ENCODE measurements at places on chromosomes 4 and X.
A peak's percentile ranks its signal among the peaks of the same experiment; 100 is the strongest.

- DNase-seq = no peak
These were observed 9.4 kb upstream of the ADD1 start for GRCh38 chr4:2834001-2834921.

DNA sequence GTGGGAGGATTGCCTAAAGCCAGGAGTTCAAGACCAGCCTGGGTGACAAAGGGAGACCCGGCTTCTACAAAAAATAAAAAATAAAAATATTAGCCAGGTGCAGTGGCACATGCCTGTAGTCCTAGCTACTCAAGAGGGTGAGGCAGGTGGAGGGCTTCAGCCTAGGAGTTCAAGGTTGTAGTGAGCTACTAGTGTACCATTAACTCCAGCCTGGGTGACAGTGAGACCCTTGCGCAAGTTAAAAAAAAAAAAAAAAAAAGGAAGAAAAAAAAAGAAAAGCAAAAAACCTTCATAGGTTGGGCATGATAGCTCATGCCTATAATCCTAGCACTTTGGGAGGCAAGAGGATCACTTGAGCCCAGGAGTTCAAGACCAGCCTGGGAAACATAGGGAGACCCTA is 5.8 kb downstream of the SCLT1 start:
- DNase-seq = no peak

DNA sequence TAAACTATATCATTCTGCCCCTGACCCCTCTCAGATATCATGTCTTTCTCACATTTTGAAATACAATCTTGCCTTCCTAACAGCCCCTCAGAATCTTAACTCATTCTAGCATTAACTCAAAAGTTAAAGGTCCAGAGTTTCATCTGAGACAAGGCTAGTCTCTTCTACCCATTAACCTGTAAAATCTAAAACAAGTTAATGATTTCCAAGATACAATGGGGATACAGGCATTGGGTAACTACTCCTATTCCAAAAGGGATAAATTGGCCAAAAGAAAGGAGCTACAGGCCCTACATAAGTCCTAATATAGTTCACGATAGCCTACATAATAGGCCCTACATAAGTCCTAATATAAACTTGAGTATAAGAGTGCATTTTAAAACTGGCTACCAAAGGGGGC is 18.9 kb downstream of the ADH6 start:
- DNase-seq = no peak

GRCh38 chr4:82886147-82886942 is 4.6 kb downstream of the SEC31A start:
- no peak for DNase-seq

GRCh38 chrX:83008415-83008814 is 499.7 kb upstream of the POU3F4 start:
- DNase-seq = no peak

GRCh38 chrX:38805432-38806389 is 4.5 kb downstream of the MID1IP1 start:
- no peak for DNase-seq

GRCh38 chrX:2261831-2262667 is 238.7 kb downstream of the DHRSX start:
- DNase-seq = no peak

DNA sequence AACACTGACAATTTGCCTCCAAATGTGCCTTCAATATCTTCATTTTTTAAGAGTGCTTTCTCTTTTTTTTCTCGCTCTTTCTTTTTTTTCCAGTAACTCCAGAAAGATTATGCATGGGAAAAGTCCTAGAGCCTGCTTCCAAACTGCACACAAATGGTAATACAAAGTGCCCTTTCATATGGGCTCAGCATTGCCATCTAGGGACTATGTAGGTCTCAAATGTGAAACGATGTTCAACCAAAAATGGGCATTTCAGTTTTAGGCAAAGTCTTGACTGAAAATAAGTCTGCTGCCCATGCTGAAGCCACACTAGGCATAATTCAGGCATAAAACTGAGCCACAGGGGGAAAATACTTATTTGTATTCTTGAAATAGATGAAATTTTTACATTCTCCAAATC is 65.6 kb downstream of the SYNPO2 start:
- no peak for DNase-seq

DNA sequence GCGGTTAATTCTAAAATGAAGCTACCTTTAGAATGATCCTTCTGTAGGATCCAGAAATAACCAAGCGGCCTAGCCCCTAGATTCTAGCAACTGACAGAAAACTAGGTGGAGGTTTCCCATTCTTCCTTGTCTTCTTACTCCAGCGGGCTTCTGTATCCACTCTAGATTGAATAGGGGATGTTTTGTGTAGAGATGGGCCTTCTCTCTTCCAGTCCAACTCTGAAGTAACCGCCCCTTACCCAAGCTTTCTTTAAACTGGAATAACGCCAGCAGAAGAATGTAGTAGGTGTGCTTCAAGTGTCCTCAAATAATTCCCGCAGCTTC is 386 bp upstream of the TMEM184C start:
- no peak for DNase-seq

- no peak for DNase-seq
These were observed 274.7 kb downstream of the GLUD2 start for GRCh38 chrX:121322159-121322558.

GRCh38 chr4:111632641-111633151 is 512.6 kb upstream of the FAM241A start:
- DNase-seq = peak; percentile 28

- no peak for DNase-seq
These were observed 28.6 kb downstream of the AMER1 start for GRCh38 chrX:64176876-64177275.

DNA sequence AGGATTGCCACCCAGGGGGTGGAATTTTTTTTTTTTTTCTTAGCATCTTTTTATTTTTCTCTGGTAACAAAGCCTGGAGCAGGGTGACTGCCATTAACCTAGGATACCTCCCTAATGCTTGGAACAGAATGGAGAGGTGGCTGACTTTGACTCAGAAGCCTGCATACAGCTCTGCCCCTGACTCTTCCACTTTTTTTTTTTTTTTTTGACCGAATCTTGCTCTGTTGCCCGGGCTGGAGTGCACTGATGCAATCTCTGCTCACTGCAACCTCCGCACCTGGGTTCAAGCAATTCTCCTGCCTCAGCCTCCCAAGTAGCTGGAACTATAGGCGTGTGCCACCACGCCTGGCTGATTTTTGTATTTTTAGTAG is 341 bp upstream of the SLC2A9 start:
- DNase-seq = no peak

GRCh38 chr4:2832309-2832980 is 11.2 kb upstream of the ADD1 start:
- no peak for DNase-seq

DNA sequence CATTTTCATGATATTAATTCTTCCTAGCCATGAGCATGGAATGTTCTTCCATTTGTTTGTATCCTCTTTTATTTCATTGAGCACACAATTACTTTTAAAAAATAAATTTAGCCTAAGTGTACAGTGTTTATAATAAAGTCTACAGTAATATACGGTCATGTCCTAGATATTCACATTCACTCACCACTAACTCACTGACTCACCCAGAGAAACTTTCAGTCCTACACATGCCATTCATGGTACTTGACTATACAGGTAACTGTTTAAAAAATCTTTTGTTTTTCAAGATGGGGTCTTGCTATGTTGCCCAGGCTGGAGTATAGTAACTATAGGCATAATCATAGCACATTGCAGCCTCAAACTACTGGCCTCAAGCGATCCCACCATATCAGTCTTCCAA is 348.1 kb downstream of the RAPGEF2 start:
- DNase-seq = no peak

- DNase-seq = no peak
These were observed 18.2 kb downstream of the HOPX start for GRCh38 chr4:56662782-56663468.

DNA sequence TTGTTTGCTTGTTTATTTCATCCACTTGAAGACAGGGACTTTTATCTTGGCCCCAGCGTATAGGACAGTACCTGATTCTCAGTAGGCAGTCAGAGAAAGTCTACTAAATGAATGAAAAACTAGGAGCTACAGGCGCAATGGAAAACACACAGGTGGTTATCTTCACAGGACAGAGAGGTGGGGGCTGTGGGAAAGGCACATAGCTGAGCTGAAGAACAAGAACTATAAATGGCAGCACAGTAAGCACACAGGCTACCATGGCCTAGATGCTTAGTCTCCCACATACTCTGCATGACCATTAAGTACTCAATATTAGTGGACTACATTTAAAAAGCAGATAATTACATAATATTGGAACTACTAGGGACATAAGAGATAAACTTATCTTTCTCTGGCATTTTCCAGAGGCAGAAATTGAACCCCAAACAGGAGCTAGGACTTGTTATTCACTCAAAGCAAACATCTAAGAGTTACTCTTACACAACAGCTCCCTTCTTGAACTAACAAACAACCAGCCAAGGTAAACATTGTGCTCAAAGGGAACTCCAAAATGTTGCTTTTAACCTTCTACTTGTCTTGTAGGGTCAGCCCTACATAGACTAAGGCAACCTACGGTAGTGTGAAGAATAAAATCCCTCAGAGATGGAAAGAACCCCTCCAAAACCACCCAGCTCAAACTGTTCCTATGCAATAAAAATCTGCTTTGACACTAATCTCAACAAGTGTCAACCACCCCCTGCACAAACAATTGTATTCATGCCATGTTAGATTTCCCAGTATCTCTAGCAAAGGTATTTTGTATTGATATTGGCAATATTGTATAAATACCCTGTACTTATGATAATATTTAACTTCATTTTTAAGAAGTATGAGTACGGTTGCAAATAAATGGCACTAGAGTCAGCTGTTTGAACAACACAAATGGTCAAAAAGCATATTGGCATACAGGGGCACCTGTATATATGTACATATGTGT is 593.6 kb downstream of the KLHL13 start:
- DNase-seq = no peak

DNA sequence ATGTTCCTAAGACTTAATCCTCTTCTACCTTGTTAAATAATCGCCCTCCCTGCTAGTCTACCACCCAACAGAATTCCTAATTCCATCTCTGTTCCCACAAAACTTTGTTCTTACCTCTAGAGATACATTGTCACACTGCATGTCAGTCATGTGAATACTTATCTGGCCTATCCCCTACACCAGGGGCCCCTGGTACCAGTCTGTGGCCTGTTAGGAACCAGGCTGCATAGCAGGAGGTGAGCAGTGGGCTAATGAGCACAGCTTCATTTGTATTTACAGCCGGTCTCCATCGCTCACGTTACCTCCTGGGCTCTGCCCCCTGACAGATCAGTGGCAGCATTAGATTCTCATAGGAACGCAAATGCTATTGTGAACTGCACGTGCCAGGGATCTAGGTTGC is 73.9 kb downstream of the APBB2 start:
- no peak for DNase-seq

- no peak for DNase-seq
These were observed 843 bp downstream of the RPL34 start for GRCh38 chr4:108620933-108621905.

- no peak for DNase-seq
These were observed 19.1 kb upstream of the RAP1GDS1 start for GRCh38 chr4:98242063-98242462.

- no peak for DNase-seq
These were observed 722 bp downstream of the SLC10A7 start for GRCh38 chr4:146520896-146521540.

- DNase-seq = no peak
These were observed 28.6 kb downstream of the MAGEB1 start for GRCh38 chrX:30275498-30275897.

- no peak for DNase-seq
These were observed 22.2 kb downstream of the GUCY1A1 start for GRCh38 chr4:155688860-155689259.

- DNase-seq = no peak
These were observed 63.7 kb downstream of the ZFYVE28 start for GRCh38 chr4:2354760-2355159.

DNA sequence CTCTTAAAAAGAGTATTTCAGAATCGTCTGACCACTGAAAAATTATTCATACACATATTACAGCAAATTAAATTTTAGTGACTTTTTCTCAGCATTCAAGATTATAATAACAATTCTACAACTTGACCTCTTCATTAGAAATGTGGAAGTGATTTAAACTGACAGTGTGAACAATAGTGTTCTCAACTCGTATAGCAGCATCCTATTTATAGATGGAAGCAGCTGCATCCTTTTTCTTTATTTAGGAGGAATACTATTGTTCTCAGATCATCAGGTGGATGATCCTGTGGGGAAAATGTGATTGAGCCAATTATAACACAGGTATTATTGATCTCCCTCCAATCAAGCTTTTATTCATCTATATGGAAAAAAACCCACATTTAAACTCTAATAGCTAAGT is 56.7 kb downstream of the RAPGEF2 start:
- no peak for DNase-seq

DNA sequence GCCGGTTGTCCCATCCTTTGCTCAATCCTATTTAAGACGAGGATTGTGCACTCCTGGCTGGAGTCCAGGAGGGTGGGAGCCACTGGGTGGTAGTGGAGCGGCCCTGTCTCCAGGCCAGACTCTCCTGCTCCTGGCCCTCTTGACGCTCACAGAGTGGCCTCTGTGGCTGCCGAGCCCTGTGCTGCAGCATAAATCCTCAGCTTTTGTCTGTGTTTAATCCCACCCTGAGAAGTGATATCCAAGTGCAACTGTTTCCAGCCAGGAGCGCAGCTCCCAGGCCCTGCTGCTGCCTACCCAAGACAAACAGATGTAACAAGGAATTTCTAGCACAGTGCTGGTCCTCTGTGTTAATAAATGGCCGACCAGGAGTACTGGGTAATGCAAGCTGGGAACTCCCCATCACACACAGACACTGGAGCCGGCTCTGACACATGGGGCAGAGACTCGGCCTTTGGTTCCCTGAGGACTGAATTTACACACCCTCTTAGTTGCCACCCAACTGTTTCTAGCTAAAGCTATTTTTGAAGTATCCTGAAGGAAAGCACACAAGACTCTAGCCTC is 85.3 kb downstream of the GATB start:
- no peak for DNase-seq

GRCh38 chrX:47817421-47817820 is 19.3 kb upstream of the ZNF81 start:
- no peak for DNase-seq

DNA sequence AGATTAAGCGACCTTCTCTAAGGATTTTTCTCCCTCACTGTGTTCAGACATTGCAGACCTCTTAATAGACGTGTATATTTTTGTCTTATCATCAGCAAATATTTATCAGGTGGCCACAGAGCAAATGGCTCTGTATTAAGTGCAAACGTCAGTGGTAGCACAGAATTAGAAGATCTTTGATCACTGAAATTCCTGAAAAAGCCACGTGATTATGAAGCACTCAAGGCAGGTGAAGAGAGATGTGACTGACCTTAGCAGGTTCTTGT is 105.9 kb upstream of the TBC1D9 start:
- no peak for DNase-seq

GRCh38 chr4:106809076-106809475 is 227.0 kb downstream of the DKK2 start:
- DNase-seq = no peak
